ENCODE measurements at places on chromosomes 11 and 22.

DNA sequence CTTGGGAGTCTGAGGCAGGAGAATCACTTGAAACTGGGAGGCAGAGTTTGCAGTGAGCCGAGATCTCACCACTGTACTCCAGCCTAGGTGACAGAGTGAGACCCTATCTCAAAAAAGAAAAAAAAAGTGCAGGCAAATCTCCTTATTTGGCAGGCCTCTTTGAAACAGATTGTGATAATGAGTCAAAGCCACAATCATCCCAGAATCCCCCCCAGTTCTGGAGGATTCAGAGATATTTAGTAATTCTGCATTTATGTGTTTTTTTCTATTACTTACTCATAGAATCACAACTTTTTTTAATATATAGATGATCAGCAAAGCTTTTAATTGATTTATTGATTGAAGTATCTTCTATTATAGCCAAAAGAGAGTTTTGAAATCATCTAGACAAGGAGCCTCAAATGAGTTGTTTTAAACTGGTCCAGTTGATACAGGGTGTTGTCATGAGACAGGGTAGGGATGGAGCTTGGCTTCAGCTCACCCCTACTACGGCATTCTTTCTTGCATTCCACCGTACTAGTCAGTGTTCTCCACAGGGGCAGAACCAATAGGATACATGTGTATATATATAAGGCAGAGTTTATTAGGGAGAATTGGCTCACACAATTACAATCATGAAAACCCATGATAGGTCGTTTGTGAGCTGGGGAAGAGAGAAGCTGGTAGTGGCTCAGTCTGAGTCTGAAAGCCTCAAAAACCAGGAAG, 39.3 kb upstream of the SORL1 start:
- DNase-seq, result no peak

DNA sequence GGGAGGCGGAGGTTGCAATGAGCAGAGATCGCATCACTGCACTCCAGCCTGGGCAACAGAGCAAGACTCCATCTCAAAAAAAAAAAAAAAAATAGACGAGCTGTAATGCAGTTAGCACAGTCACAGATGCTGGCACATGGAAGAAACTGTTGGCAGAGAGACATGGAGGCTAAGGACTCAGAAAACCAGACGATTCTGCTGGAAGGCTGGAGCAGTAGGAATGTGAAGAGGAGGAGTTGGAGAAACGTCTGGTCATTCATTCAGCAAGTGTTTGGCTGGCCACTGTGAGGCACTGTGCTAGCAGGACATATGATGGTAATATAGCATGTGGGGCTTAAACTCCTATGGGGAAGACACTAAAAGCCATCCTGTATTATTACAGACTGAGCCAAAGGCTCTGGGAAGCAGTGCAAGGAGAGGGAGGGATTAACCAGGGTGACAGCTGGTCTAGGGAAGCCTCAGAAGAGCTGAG, 5.0 kb downstream of the UQCR10 start:
- no peak for DNase-seq

DNA sequence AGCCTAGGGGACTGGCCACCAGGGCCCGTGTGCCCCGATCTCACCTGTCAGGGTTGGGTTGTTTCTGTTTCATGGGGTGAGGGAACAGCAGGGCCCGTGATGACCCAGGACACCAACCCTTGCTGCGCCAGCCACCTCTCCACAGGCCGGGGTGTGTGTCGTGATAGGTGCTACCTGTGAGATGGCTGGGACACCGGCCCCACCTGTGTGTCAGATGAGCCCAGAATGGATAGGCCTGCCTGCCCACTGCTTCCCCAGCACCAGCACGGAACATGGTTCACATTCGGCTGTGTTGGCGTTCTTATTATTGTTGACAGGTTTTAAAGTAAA, 7.1 kb downstream of the CLDN5 start:
- DNase-seq, result no peak

DNA sequence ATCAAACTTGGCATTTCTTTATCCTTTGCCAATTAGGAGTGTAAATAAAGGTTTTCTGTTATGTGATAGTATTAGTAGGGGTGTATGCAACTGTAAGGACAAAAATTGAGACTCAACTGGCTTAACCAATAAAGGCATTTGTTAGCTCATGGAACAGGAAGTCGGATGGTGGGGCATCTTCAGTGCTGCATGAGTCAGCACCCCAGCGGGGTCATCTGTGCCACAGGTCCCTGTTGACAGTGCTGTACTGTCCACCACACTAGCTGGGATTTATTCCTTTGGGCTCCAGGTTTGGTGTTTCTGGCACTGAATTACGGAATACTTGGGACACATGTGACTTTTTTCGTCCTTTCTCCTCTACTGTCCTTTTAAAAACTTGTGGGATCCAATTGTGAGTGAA, 86.0 kb downstream of the PPP6R3 start:
- no peak for DNase-seq

- DNase-seq, result no peak
These were observed 24.8 kb downstream of the DCUN1D5 start for GRCh38 chr11:103067118-103067517.
